ELF-1 (cell line): ENCODE measurements at places on chromosomes 3 and 15.

DNA sequence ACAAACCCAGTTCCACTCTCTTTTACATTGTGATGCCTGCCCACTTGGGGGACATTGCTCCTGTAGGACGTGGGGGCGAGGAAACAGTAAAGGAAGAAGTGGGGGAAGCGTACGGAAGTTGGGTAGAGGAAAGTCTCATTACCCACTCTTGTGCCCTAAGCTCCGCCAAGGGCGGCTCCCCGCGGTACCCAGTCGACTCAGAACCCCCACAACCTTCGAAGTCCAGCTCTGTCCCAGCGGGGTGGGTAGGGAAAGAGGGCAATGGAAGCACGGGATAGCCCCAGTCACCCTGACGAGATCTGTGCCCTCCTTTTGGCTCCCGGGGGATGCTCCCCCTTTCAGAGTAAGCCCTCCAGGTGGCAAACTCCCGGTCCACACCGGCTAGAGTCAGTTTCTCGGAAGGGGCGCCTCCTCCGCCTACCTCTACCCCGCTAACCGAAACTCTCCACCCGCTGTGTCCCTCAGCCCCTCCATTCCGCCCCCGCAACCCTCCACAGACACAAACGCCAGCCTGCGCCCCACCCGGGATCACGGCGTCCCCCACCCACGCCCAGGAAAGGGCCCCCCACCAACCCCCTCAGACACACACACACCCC lies 527 bp downstream of the CSNK1G1 start:
- peak; percentile 44 for DNase-seq

GRCh38 chr15:78461171-78461888 lies 23.3 kb downstream of the IREB2 start:
- no peak for DNase-seq

DNA sequence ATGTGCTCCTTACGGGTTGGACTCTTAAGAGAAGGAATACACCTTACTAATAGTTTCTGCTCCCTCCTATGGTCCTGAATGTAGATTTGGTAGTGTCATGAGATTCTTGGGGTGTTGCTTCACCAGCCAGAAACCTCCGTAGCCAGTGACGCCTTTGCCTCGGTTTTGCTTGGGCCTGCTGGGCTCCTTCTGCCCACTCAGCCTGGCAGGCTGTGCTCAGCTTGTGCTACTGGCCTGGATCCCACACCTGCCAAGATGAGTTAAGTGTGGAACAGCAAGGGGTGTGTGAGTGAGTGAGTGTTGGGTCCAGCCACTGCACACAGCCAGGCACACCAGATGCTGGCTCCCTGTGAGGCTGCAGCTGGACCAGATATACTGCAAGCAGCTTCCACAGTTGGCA lies 560.1 kb downstream of the NLGN1 start:
- DNase-seq, result no peak

DNA sequence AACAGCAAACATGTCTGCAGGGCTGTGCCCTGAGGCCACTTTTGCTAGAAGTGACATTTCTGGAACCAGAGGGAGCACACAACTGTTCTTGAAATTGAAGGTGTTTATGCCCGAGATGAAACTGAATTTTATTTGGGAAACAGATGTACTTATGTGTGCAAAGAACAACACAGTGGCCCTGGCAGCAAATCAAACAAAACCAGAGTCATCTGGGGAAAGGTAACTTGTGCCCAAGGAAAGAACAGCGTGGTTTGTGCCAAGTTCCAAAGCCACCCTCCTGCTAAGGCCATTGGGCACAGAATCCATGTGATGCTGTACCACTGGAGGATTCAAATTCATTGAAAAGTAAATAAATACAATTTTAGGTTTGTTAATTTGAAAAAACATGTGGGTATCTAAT lies 31.2 kb upstream of the RARRES1 start:
- DNase-seq, result no peak

DNA sequence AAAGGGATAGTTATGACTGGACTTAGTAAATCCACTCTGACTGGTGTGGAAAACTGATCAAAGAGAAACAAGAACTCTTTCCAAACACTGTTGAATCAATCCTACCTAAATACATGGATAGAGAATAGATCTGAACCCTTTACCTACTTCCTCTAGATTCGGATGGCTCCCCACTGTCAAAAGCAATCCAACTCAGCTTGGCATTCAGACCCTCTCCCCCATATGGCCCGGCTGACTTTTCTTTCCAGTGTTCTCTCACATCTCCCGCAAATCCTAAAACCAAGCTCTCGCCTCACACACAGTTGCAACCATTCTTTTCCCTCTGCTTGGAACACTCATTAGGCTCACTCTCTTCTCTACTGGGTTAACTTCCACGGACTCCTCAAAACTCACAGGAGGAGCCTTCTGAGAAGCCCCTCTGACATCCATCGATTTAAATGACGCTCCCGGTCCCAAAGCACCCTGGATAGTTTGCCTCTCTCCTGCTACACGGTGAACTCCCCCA lies 639 bp downstream of the SPICE1 start:
- DNase-seq, result no peak
